ENCODE measurements at places on chromosomes 6 and 20. TPM values are rescaled to one million over a fixed set of nuclear protein-coding genes. Genes with fewer than 3 reads are reported as not detected.

The MMP24 gene
- 0.12 TPM for total RNA-seq

The SAPCD1 gene
- total RNA-seq, result 12.8 TPM

The ERMARD gene
- 31.3 TPM for total RNA-seq

The VSX1 gene
- not detected for total RNA-seq

The ADTRP gene
- total RNA-seq, result 9.2 TPM

The AARS2 gene
- total RNA-seq, result 19.8 TPM

The ISM1 gene
- total RNA-seq, result 0.49 TPM

The HLA-DRA gene
- total RNA-seq, result 242 TPM

The ZNF334 gene
- 1.3 TPM for total RNA-seq

The TCF21 gene
- total RNA-seq, result not detected

The EPPIN gene
- total RNA-seq, result not detected

The FNDC11 gene
- 0.49 TPM for total RNA-seq

The DEFB132 gene
- total RNA-seq, result not detected

The DEF6 gene
- 220 TPM for total RNA-seq

The PEX3 gene
- total RNA-seq, result 17.2 TPM

The PROKR2 gene
- total RNA-seq, result not detected

The PREX1 gene
- 119 TPM for total RNA-seq

The SYNDIG1 gene
- not detected for total RNA-seq

The TRIM26 gene
- 74.2 TPM for total RNA-seq

The TAF4 gene
- 28.4 TPM for total RNA-seq

The DNAH8 gene
- total RNA-seq, result 0.12 TPM

The PRDM13 gene
- total RNA-seq, result not detected

The GJA10 gene
- 0.15 TPM for total RNA-seq

The NKX2-2 gene
- total RNA-seq, result not detected

The HLA-DRB1 gene
- 173 TPM for total RNA-seq

The ACAT2 gene
- 65.6 TPM for total RNA-seq

The ID4 gene
- total RNA-seq, result not detected

The BTNL2 gene
- not detected for total RNA-seq

The HS3ST5 gene
- total RNA-seq, result not detected

The ATAT1 gene
- total RNA-seq, result 11.3 TPM

The AVP gene
- total RNA-seq, result not detected

The VWA7 gene
- 6.0 TPM for total RNA-seq

The PTCRA gene
- not detected for total RNA-seq

The TRIM40 gene
- not detected for total RNA-seq

The CCN6 gene
- not detected for total RNA-seq

The HLA-G gene
- total RNA-seq, result 3.2 TPM

The TEAD3 gene
- total RNA-seq, result 0.17 TPM

The PACSIN1 gene
- 1.3 TPM for total RNA-seq

The MAK gene
- total RNA-seq, result 0.17 TPM
